Left ventricle myocardium superior (tissue), 1 donor: ENCODE measurements at places on chromosomes 7 and 10. TPM values are rescaled to one million over a fixed set of nuclear protein-coding genes. Genes with fewer than 3 reads are reported as not detected.

WDFY4 gene
- total RNA-seq, result 1.6 TPM

PTF1A gene
- not detected for total RNA-seq

DNA sequence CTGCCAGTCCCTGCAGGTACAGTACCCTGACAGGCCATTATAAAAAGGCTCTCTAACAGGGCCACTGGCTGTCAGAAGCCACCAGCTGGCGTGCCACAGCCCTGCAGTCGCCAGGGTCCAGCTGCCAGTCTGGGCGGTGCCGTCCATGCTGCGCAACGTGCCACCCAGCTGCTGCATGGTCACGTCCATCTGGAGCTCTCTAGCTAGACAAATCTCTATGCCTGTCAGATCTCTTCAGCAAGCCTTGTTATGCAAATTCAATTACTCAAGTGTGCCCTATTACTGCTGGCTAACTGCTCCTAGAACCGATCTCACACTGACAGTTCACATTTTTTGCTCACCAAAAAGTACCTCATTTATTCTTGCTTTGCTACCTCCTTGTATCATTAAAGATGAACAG lies 75.9 kb downstream of the HIBADH start:
- no peak for DNase-seq

DNA sequence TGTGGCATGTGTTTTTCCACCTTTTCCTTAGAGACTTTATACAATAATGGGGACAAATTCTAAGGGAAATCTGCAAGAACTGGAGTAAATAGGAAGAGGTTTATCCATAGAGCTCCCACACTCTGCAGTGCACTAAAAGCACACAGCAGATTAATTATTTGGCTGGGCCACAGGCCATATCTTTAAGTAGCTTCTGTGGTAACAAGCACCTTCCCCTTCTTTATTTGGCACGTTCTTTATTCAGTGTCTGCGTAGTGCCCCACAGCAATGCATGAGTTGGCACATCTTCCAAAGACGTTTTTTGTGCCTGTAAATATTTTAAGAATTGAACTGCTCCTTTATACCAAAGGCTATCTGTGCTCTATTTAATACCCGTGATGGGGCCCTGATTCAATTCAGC lies 104.9 kb upstream of the MBL2 start:
- DNase-seq, result no peak

LEP gene
- 0.42 TPM for total RNA-seq
